ENCODE measurements at places on chromosomes 1 and 21. TPM values are rescaled to one million over a fixed set of nuclear protein-coding genes. Genes with fewer than 3 reads are reported as not detected.

CNN3 gene
- 322 TPM for total RNA-seq

RAD54L gene
- total RNA-seq: 0.82 TPM

DNALI1 gene
- total RNA-seq: 3.2 TPM

ZMYND12 gene
- total RNA-seq: 0.59 TPM

APOBEC4 gene
- not detected for total RNA-seq

KLF17 gene
- total RNA-seq: 0.23 TPM

MTARC2 gene
- 4.8 TPM for total RNA-seq
